ENCODE measurements at places on chromosomes 6 and 20. TPM values are rescaled to one million over a fixed set of nuclear protein-coding genes. Genes with fewer than 3 reads are reported as not detected.

DNA sequence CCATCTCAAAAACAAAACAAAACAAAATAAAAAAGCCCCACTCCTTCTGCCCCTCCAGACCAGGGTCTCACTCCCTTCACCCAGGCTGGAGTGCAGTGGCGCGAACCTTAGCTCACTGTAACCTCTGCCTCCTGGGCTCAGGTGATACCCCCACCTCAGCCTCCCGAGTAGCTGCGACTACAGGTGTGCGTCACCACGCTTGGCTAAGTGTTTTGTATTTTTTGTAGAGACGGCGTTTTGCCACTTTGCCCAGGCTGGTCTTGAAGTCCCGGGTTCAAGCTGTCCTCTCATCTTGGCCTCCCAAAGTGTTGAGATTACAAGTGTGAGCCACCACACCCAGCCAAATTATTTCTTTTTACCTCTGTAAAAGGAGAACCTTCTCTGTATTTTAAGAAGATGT is 110.1 kb downstream of the NCOA3 start:
- no peak for DNase-seq

DNA sequence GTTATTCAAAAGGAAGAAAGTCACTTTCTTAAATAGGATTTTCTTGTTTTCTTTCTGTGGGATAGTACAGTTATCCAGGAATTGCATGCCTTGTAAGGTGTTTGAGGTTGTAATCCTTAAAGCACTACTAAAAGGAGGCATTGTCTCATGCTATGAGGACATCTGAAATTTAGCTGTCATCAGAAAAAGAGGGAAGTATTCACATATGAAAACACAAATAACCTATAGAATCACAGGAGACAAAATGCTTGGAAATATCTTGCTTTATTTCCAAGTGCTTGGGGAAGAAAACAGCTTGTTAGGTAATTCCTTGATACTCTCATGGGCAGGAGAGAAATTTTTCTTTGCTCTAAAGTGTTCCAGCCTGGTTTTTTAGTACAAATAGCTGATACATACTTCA is 40.1 kb downstream of the HECA start:
- DNase-seq = no peak

ELOVL2 gene
- total RNA-seq = 1.6 TPM

- DNase-seq = peak; percentile 91
Measured at GRCh38 chr6:129209355-129209754, 326.4 kb downstream of the LAMA2 start.
